D341Med (cell line): ENCODE measurements at places on chromosomes 2 and 18.

GRCh38 chr2:88139804-88140203 is 11.9 kb upstream of the FABP1 start:
- no peak for DNase-seq

DNA sequence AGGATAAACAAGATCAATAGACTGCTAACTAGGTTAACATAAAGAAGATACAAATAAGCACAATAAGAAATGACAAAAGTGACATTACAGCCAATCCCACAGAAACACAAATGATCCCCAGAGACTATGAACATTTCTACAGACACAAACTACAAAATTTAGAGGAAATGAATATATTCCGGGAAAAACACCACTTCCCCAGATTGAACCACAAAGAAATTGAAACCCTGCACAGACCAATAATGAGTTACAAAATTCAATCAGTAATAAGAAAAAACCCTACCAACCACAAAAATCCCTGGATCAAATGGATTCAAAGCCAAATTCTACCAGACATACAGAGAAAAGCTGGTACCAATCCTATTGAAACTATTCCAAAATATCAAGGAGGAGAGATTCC is 232.4 kb upstream of the RBMS1 start:
- DNase-seq: no peak

GRCh38 chr18:75395137-75395536 is 32.4 kb downstream of the SMIM21 start:
- DNase-seq: no peak

GRCh38 chr2:239908744-239909143 is 116.4 kb downstream of the NDUFA10 start:
- peak; percentile 6 for DNase-seq

- DNase-seq: no peak
Measured at GRCh38 chr2:238422285-238422684, 4.4 kb upstream of the ASB1 start.

- DNase-seq: no peak
Measured at GRCh38 chr2:128402911-128403670, 84.4 kb upstream of the HS6ST1 start.

DNA sequence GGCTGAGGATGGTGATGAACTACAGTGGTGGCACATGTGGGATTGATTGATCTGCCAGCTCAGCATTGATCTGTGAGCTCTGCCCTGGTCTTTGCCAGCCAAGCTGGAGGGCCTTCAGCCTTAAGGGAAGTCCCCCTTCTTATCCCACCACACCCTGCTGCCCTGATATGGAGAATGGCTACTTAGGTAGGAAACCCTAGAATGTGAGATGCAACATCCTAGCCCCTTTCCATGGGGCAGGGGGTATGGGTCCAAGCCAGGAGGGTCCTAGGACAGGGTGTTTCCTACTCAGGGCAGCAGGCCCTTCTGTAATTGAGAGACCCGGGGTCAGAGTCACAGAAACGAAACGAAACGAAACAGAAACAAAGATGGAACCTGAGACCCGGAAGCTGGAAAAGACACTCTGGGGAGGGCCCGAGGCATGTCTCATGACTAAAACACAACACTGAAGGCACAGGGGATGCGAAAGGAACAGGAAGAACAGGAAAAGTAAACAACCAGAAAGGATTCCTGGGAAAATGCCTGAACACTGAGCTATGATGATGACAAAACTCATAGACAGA is 16.9 kb upstream of the SULT1C2 start:
- no peak for DNase-seq

DNA sequence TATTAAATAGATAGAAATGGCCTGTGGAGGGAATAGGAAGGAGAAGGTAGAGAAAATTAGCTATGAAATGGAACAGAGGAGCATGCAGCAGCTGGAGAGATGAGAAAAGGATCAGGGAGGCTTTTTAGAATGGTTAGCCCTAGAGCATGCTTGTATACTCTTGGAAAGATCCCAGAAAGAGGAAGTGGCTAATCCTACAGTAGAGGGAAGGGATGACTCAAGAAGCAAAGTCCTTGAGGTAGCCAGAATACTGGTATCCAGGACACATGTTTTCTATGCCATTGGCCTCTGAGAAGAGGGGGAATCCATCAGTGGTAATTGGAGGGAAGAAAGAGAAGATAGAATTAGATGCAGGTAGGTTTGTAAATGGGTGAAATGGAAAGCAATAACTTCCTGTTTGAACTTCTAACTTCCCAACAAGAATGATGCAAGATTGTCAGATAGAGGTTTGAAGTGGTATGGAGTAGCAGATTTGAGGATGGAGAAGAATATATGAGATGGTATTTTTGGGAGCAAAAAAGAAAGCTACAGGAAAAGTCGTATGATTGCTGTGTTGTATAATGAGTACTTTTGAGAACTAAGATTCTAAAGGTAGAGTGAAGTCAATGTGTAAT is 17.1 kb upstream of the OSBPL6 start:
- DNase-seq: no peak

DNA sequence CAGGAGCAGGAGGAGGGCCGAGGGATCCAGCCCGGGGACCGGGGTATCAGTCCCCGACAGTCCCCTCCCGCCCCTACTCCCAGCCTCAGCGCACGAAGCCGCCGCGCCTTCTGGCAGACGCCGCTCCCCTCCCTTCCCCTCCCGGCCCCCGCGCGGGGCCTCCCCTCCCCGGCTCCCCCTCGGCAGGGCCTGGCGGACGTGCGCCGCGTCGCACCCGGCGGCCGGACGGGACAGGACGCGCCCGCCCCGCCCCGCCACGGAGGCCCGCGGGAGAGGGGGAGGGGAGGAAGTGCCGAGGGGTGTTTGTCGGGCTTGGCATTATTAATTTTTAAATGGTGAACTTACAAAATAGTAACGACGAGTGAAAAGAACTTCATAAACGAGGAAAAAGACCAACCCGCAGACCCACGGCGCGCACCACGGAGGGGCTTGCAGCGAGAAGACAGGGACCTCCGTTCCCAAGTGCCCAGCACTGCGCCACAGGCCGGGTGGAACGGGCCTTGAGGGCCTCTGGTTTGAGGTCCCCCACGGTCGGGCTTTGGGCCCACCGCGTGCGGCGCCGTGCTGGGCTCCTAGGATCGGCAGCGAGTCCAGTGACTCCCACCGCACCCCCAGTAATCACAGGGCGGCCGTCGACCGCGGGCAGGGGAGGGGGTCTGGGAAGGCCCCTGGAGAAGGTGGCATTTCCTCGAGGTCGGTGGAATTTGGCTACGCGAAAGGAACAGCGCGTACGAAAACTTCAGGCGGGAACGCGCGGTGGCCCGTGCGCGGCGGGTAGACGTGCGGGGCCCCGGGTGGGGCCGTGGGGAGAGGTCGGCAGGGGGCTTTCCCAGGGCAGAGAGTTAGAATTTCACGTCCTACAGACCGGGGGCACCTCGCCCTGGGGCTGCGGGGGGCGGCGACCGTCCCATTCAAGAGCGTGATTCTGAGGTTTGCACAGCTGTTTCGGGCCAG is 954 bp upstream of the CTDSP1 start:
- DNase-seq: peak; percentile 32

DNA sequence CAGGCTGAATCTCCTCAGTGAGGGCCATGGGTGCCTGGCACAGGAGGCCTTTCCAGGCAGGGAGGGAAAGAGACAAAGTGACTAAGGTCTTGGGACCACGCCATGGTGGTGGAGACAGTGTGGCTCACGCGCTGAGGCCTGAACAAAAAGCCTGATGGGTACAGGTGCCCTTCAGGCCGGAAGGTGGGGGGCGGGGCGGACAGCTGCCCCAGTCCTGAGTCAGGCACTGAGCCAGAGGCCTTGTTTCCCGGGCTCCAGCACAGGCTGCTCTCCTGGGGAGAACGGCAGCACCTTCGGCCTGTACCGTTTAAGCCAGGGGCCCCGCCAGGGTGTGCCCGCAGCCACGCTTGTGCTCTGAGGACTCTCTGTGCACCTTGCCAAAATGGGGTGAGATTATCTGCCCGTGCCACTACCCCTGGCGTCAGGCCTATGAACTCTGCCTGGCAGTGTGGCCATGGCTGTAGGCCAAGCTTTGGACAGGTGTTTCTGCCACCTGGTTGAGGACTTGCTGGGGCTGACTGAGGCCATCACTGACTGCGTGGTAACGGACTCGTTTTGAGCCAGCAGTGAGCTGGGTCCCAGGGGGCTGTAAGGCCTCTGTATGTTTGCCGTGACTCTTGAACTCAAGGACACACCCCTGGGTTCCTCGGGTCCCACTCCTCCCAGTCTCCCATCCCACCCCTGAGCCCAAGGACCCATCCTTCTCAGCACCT is 31.7 kb upstream of the DNMT3A start:
- DNase-seq: no peak

- DNase-seq: no peak
Measured at GRCh38 chr2:174593574-174594203, 3.9 kb downstream of the WIPF1 start.

DNA sequence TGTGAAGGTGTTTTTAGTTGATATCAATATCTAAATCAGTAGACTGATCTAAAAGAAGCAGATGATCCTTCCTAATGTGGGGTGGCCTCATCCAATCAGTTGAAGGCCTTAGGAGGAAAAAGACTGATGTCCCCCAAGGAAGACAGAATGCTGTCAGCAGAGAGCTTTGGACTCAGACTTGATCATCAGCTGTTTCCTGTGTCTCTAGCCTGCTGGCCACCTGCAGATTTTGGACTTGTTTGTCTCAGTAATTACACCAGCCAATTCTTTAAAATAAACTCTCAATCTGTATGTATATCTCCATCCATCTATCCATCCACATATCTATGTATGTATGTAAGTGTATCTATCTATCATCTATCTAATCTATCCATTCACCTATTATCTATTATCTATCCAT is 301.3 kb downstream of the LPIN1 start:
- DNase-seq: no peak

DNA sequence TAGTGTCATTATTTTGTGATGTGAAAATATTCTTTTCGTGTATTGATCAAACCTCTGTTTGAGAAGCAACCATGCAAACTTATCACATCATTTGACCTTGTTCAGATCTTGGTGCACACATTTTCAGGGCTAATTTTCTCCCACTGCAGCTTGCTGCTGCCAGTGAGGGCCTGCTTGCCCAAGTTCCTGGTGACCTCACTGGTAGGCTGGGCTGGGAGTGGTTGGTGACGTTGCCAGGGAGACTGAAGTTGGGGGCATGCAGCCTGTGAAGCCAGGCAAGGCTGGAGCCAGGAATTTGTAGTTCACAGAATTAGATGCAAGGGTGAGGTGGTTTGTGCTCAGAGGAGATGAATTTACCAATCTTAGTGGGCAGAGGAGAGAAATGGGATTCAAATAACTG is 38.5 kb downstream of the PARD3B start:
- no peak for DNase-seq

GRCh38 chr2:142750858-142751257 is 126.6 kb upstream of the KYNU start:
- no peak for DNase-seq

DNA sequence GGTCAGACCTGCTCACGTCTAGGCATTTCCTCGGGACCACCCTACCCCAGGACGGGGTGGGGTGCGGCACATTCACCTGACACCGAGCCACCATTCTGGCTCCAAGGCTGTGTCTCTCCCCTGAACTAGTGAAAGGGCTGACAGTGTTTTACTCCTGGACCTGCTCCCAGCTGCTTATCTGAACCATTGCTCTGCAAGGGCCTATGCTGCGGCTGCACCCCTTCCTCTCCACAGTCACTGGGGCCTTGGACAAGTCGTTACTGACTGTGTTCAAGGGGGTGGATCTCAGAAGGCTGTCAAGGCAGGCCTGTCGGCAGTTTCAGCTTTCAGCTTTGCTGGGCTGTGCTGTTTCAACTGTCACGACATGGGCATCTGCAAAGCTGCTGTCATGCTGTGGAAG is 11.7 kb downstream of the CREG2 start:
- DNase-seq: no peak

DNA sequence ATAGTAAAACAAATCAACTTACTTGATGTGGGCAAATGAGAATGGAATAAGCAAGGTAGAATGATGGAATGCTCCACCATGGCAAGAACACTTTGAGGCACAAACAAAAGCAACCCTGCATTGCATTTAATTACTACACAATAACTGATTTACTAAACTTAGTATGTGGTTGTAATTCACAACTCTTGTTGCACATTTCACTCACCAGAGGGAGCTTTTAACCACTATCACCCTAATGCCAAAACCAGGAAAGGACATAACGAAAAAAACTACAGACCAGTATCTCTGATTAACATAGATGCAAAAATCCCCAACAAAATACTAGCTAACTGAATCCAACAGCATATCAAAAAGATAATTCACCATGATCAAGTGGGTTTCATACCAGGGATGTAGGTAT is 659.8 kb downstream of the CPS1 start:
- no peak for DNase-seq

DNA sequence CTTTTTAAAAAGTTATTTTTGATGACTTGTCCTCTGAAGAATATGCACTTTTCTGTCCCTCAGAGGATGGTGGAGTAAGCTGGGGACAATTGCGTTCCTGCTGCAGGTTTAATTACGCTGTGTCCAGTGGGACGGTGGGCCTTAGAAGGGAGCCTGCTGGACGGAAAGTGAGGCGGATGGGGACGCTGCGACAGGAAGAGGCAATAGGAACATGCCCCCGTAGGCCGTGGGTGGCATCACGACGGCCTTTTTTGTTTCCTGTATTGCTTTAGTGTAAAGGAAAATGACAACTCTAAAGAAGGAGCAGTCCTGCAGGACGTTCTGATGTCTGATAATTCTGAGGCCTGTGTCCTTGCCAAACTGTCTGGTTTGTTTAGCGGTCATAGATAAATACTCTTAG is 121.6 kb downstream of the NFATC1 start:
- no peak for DNase-seq

DNA sequence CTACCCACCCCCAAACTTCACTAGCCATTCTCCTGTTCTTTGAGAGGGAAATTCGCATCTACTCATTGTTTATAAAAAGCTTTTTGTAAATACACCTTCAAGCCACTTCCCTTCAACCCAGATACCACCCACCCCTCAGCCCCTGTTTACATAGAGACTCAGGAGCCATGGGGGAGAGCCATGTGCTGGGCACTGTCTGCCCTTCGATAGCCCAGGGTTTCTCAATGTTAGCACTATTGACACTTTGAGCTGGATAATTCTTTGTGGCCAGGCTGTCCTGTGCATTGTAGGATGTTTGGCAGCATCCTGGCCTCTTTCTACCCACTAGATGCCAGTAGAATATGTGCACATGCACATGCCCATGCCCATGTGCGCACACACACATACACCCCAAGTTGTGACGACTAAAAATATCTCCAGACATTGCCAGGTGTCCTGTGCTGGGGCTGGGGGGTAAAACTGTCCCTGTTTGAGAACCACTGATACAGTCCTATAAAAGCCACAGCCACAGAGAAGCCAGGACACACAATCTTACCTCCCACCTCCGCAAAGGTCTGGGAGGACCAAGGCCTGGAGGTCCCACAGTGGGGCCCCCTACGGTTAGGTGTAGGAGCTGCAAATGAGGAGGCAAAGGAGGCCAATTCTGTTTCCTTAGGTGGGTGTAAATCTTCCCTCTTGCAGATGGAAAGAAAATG is 44.5 kb upstream of the ASPRV1 start:
- no peak for DNase-seq

DNA sequence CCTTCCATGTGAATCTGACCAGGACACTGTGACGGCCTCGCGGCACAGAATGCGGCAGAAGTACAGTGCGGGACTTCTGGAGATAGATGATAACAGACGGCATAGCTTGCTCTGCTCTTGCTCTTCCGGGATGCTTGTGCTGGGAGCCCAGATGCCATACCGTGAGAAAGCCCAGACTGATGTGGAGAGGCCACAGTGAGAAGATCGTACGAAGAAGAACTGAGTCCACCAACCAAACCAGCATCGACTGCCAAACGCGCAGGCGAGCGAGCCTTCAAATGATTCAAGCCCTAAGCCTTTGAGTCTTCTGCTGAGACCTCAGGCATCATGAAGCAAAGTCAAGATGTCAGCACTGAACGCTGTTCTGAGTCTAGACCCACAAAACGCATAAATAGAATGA is 33.7 kb downstream of the DTNB start:
- DNase-seq: no peak

GRCh38 chr2:61326423-61326822 is 144.5 kb downstream of the USP34 start:
- DNase-seq: no peak
